ENCODE measurements at places on chromosomes 11 and 22.
A peak's percentile ranks its signal among the peaks of the same experiment; 100 is the strongest.

DNA sequence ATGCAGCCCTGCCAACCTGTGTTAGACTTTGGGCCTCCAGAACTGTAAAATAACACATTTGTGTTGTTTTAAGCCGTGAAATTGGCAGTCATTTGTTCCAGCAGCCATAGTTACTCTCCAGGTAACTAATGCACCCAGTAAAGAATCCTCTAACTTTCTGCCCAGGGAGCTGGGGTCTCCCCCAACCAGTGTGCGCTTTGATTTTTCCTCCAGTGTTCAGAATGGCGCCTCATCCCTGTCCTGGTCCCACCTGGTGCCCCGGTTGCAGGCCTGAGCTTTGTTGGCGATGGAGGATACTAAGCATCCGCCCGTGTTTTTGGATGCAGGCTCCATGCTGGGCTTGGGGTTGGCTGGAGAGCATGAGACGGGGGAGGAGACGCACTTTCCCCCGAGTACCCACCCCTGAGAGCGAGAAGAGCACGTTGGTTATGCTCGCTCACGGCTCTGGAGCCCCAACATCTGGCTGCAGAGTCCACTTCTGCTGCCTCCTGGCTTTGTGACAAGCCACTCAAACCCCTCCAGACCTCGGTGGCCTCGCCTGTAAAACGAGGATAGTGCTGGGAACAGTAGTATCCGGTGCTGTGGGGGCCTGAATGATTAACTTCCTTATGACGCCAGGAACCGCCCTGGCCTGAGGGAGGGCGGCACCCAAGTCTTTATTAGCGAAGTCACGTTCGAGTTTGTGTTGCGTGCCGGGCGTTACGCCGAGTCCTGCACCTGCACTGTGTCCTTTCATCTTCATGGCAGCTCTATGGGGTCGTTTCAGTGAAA lies 25.8 kb downstream of the MRGPRD start:
- no peak for DNase-seq

DNA sequence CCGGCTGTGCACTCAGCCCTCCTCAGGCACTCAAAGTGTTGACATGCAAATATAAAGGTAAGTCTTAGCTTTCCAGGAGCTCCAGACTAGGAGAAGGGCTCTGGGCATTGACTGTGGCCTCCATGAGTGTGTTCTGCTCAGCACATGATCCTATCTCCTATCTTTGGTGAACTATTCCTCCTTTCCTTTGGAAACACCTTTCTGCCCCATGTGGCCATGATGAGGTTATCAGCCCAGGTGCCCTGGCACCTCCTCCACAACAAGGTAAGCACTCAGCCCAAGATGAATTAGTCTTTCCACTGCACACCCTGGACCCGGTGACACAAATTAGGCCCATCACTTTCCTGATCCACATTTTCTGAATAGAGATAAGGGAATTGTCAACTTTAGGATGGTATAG lies 37.9 kb upstream of the LMO1 start:
- no peak for DNase-seq

- DNase-seq, result no peak
These were observed 5.1 kb upstream of the PDGFD start for GRCh38 chr11:104169091-104169490.

- DNase-seq, result no peak
These were observed 78.4 kb upstream of the MTMR2 start for GRCh38 chr11:96002339-96002738.

GRCh38 chr11:134636071-134636470 lies 224.0 kb upstream of the B3GAT1 start:
- no peak for DNase-seq

DNA sequence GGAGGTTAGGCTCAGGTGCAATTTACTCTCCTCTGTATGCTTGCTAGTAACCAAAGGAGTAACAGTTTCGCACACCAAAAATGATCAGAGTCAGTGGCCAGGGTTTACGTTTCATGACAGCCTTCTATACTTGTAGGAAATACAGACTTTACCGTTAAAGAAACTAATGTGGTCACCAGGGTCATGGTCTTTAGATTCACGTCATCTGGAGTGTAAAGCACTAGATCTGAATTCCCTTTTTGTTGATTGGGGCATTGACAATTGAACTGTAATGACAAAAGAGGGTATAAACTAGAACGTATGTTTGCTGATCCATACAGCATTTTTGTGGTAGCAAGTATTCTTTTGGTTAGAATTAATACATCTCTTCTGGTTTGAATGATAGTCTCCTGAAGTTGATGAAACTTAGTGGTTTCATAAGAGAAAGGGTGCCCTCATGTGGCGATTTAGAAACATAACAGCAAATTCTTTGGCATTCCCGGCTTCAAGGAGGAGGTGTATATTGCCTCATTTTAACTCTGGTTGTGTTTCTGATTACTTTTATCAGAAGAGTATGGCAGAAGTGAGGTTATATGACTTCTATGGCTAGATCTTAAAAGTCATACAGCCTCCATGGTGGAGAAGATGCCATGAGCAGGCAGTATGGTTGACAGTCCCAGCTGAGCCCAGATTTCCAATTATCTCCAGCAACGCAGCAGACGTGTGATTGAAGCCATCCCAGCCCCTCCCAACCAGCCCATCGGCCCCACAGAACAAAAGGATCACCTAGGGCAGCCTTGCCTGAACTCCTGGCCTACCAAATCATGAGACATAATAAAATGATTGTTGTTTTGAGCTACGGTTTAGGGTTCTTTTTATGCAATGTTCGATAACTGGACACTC lies 35.1 kb downstream of the MMP7 start:
- peak; percentile 34 for DNase-seq

DNA sequence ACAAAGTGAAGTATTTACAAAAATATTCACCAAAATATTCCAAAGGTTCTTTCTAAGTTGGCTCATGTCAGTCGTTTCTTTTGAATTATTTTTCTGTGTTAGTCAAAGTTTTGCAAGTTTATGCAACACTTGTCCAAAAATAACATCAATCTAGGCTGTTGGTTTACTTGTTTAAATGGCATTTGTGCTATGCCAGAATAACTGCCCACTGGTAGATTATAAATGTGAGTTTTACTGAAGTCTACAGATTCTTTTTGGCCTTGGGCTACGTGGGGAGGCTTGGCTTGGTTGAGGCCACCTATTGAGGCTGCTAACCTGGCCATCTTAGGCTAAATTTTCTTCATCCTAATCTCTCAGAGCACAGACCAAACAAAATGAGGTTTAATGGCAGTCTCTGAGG lies 1091.9 kb upstream of the RAG2 start:
- DNase-seq, result no peak

GRCh38 chr11:20056950-20057943 lies 103.0 kb downstream of the DBX1 start:
- no peak for DNase-seq

- no peak for DNase-seq
These were observed 39.8 kb downstream of the GAB4 start for GRCh38 chr22:16968218-16968595.

- DNase-seq, result no peak
These were observed 156.1 kb downstream of the IGLL1 start for GRCh38 chr22:23424031-23424430.

DNA sequence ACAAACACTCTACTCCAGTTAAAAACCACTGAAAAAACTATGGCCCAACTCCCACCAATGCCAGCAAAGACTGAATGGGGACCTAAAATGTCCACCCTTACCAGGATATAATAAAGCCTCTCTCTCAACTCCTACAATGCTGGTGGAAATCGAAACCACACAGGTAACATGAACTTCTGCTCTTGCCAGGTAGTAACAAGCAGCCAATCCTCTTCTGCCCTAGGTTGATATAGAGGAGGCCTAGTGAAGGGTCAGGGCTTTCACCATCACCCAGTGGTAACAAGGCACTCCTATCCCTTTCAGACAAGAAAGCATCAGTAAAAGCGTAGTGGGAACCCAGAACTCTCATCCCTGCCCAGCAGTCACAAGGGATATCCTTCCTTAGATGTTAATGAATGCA lies 22.6 kb downstream of the DCUN1D5 start:
- DNase-seq, result no peak

GRCh38 chr11:3989921-3990290 lies 104.7 kb upstream of the RRM1 start:
- DNase-seq, result no peak

DNA sequence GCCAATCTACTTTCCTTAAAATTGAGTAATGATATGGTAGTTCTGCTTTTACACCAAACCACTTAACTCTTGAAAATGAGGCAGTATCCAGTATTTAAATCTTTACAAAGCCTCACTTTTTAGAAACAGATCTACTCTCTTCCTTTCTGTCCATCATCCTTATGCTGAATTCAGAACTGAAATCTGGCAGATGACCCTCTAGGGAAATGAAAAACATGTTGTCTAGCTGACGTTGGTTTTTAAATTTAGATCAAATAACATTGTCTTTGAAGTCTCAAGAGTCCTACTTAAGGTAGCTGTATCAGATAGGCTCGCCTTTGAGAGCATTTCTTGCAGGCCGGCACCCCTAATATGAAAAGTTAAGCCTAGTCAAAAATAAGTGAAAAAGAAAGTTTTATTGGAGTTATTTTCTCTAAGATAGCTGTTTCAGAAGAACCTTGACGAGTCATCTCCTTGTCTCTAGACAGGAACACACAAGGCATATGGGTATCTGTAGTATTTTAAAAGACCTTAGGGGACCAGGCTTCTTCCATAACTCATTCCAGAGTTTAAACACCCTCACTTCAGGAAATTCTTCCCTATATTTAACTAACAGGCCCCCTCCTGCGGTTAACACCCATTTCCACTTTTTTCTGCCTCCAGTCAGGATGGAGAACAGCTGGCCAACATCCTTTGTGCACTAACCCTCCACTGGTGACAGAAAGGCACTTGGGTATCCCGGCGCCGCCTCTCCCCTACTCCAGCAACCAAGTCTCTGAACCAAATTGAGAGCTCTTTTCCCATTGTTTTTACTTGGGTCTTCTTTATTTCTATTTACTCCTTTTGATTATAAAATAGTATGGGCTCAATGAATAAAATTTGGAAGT lies 81.2 kb downstream of the WNT11 start:
- DNase-seq, result no peak

DNA sequence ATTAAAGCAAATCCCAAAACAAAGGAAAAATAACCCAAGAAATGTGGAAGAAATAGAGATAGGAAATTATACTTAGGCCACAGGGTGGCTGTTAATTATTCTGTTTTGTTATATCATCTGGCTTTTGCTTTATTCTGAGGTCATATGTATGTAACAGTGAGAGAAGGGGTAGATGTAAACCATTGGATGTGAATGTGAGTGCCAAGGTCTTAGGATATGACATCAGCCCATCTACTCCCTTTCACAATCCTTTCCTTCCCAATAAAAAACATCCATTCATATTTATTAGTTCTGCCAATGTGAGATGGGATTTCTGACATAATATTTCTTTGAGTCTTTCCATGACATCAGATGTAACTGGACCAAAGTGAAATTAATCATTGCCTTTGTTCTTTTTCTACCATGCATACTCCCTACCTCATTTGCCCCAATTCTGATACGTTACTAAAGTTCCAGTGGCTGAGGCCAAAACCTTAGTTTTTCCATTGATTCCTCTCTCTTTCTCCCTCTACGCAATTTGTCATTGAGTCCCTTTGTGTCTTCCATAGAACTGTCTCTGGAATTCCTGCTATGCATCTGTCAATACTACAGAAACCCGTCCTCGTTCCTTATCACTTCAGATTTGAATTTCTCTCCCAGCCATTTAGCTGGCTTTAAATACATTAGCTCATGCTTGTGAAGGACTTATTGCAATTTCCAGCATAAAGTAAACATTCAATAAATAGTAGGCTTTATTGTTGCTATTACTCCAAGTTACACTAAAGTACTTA lies 170.3 kb downstream of the ARHGAP42 start:
- DNase-seq, result no peak

DNA sequence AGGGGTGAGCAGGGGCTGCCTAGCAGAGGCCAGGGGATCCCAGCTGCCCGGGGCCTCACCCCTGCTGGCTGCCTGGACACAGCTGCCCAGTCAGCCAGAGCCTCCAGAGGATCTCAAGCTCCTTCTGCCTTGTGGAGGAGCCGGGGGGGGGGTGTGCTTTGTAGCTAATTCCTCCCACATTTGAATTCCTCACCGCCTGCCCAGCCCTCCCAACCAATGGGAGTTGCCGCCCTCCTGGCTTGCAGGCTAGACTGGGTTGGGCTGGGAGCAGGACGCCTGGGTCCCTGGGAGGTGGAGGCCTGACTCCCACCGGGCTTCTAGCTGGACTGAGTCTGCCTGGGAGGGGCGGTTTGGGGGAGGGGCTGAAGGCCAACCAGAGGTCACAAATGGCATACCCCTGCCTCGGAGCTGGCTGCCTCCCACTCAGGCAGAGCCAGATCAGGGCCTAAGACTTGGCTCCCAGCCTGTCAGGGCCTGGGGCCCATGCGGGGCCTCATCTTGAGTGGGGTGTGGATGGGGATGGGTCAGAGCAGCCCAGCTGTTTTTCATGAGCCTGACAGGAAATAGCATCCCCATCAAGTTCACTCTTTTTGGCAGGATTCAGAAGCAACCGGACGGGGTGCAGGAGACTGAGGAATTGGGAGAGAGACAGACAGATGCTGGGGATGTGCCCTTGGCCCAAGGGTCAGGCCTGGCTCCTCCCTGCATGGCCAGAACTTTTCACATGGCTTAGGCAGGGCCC lies 29.2 kb upstream of the PDE2A start:
- DNase-seq, result no peak

GRCh38 chr11:75142714-75143419 lies 8.0 kb upstream of the SLCO2B1 start:
- DNase-seq, result peak; percentile 74

DNA sequence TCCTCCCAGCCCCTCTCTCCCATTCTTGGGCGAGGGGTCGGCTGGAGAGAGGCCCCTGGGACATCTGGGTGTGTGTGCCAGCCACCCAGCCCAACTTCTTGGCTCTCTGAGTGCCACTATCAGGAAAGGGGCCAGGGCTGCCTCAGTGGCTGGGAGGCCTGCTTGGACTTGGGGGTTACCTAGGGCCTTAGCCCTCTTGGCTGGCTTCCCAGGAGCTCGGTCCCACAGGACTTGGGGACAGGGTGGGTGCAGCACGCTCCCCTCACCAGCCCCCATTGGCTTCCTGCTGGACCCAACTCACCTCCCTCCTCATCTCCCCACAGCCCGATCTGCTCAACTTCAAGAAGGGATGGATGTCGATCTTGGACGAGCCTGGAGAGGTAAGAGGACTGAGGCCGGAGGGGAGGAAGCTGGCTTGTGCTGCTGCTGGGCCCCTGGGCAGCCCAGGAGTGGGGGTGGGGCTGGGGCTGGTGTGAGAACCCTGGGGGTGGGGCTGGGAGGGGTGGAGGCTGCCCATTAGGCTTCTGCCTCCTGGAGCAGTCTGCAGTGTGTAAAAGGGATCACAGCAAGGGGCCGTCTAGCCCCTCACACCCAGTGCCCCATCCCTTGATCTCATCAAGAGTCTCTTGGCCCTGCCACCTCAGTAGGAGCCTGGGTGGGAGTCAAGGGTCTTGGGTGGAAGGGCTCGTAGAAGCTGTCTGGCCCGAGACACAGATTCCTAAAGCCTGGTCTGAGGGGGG lies 54.8 kb downstream of the TRIOBP start:
- DNase-seq, result no peak

DNA sequence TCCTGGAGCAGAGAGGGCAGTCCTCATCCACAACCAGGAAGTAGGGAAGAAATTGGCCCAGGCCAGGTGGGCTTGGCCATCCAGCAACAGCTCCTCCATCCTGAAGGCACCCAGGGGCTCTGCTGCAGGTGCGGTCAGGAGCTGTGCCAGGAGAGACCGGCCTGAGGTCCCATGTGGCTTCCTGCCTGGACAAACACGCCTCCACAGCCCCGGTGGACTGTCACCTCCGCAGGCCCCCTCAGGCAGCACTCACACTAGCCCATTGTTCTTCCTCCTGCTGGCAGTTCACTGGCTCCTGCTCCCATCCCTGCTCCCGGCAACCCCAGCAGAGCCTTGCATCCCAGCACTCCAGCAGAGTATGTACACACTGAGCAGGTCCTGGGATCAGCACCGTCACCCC lies 16.0 kb upstream of the POU2AF1 start:
- DNase-seq, result no peak
